ENCODE measurements at places on chromosomes 1 and 21.

GRCh38 chr1:61227857-61228550 is 145.6 kb downstream of the NFIA start:
- DNase-seq: no peak

GRCh38 chr1:52139817-52140540 is 1.9 kb upstream of the ZFYVE9 start:
- no peak for DNase-seq

- no peak for DNase-seq
Measured at GRCh38 chr21:43282358-43283120, 113.7 kb downstream of the CRYAA start.

DNA sequence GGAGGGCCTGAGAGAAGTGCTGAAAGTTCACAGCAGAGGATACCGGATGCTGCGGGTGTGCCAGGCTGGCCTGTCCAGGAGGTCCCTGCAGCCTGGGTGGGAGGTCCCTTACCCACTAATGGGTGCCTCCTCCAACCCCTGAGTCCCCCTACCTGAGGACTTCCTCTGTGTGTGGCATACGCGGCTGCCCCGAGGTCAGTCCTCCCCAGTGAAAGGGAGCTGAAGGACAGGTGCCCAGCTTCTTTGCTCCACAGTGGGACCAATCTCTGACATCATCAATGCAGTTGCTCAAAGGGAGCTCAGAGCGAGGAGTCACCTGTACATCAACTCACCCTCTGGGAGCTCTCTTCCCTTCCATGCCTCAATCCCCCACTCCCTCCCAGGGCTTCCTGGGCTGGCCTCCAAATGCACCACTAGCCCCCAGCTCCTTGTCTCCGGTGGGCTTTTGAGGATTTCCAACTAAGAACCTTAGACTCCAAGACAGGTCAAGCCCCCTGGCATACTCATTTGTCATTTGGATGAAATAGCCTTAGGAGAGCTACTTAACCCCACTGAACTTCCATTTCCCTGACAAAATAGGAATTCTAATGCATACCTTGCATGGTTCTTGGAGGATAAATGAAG is 53.9 kb downstream of the PDE9A start:
- DNase-seq: no peak

- DNase-seq: no peak
Measured at GRCh38 chr1:47684964-47685762, 247.3 kb downstream of the FOXD2 start.

DNA sequence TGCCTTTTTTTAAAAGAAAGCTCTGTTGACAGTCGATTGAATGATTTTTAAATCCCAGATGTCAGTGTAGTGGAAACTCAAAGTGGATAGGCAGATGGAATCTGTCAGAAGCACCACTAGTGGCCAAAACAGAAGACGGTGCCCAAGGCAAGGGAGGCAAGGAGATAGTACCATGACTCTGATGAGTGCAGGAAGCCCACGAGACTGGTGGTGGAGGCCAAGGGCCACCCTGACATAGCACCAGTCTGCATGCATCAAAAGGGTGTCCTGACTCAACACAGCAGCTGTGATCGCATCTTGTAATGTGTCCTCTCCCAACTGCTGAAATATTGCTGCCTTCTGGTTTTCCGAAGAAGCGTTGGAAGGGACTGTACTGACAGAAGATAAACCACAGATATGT is 124.1 kb upstream of the PAPPA2 start:
- no peak for DNase-seq

DNA sequence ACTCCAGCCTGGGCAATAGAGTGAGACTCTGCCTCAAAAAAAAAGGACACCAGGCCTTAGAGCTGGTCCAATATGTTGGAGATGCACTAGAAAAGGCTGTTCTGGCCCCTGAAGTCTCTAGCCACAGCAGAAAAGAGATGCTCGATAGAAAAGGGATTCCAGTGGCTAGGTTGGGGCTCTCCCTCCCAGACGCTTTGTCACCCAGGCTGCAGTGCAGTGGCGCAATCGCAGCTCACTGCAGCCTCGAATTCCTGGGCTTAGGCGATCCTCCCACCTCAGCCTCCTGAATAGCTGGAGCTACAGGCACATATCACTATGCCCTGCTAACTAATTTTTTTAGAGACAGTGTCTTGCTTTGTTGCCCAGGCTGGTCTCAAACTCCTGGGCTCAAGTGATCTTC is 18.2 kb downstream of the PDZK1 start:
- DNase-seq: no peak

GRCh38 chr1:58966103-58966916 is 182.5 kb upstream of the JUN start:
- DNase-seq: no peak

DNA sequence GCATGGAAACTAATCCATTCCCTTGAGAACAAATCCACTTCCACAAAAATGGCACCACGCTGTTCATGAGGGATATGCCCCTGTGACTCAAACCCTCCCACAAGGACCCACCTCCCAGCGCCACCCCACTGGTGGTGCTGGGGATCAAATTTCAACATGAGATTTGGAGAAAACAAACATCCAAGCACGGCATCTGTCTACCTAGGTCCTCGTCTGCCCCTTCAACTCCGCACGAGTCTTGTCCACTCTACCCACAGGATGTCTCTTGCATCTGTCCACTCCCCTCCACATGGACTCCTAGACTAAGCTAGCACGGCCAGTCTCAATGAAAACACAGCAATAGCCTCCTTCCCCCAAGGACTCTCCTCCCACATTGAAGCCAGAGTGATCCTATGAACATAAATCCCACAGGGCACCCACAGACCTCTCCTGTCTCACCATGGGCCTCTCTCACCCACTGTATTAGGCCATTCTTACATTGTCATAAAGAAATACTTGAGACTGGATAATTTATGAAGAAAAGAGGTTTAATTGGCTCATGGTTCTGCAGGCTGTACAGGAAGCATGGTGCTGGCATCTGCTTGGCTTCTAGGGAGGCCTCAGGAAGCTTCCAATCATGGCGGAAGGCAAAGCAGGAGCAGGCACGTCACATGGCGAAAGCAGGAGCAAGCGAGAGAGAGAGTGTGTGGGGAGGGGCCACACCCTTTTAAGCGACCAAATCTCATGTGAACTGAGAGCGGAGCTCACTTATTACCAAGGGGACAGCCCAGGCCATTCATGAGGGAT is 101.4 kb downstream of the TOMM20 start:
- no peak for DNase-seq

DNA sequence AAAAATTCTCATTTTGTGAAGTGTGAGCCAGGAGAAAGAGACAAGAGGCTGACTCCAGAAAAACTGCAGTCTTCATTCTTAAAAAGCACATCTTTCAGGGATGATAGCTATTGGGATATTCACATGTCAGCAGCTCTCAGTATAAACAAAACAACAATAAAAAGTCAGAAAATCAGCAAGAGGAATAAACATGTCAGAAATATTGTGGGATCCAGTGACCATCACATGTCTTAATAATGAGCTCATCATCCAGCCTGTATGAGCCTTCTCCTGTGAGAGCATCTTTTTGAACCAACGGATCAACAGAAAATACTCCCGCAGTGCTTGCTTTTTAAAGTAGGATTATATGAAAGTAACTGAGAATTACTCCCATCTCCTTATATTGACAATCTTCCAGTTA is 241.6 kb downstream of the SMYD3 start:
- no peak for DNase-seq

GRCh38 chr1:13781907-13782633 is 82.1 kb downstream of the PRDM2 start:
- DNase-seq: no peak

GRCh38 chr1:44571712-44572571 is 102.3 kb downstream of the TMEM53 start:
- DNase-seq: no peak

DNA sequence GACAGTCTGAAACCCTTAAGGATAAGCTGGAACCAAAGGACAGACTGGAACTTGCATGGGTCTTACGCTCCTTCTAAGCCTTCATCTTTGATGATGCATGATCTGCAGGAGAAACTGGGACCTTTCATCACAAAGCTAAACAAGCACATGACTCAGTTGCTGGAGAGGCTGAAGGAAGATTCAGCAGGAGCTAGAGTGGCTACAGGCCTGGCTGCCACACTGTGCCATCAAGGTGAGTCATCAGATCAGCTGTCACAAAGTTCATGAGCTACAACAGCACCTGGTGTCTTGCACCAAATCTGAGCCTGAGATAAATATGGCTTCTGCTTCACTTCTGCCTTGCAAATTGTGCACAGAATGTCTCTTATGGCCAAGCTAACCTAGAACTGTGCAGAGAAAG is 95.5 kb upstream of the MARK1 start:
- no peak for DNase-seq
